ENCODE measurements at places on chromosomes 5 and 9.

GRCh38 chr5:34410411-34411139 lies 245.6 kb upstream of the RAI14 start:
- DNase-seq, result peak; percentile 66

- peak; percentile 14 for DNase-seq
These were observed 53.6 kb downstream of the ASS1 start for GRCh38 chr9:130498298-130498917.

- peak; percentile 68 for DNase-seq
These were observed 212.0 kb downstream of the DEPDC1B start for GRCh38 chr5:60487885-60488442.

- DNase-seq, result no peak
These were observed 31.3 kb downstream of the FGF1 start for GRCh38 chr5:142654578-142655058.

DNA sequence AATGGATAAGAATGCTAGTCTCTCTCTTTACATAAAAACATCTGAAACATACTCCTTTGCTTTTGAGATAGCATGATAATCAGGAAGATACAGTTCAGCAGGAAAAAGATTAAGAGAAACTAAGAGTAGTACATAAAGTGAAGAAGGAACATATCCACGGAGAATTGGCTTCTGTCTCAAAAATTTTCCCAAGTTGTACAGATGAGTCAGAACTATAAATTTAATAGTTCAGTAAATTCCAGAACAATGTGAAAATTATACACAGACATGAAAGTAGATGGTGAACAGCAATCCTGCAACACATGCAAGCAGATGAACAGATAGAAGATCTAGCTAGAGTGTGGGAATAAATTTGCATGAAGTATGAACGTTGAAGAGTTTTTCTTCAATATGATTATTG lies 691.4 kb upstream of the RIOK2 start:
- peak; percentile 36 for DNase-seq

DNA sequence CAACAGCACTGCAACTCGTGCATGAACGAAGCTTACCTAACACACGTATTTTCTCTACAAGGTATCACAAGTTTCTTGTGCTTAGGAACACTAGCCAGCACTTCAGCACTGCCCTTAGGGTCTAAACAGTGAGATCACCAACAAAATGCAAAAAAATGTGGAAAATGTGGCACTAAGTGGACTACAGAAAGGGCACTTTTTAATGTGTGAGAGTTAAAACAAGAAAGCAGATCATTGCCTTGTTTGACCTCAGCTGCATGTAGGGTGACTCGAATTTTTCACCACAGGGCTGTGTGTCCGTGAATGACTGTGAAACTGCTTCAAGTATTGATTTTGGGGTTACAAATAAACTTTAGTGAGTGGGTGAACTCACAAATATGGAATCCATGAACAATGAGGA lies 90.5 kb downstream of the MARCHF3 start:
- DNase-seq, result no peak

GRCh38 chr5:68172314-68172713 lies 43.2 kb upstream of the PIK3R1 start:
- DNase-seq, result no peak

GRCh38 chr5:82635561-82636288 lies 357.6 kb upstream of the RPS23 start:
- peak; percentile 77 for DNase-seq

GRCh38 chr9:133584167-133584558 lies 25.0 kb downstream of the FAM163B start:
- DNase-seq, result no peak

DNA sequence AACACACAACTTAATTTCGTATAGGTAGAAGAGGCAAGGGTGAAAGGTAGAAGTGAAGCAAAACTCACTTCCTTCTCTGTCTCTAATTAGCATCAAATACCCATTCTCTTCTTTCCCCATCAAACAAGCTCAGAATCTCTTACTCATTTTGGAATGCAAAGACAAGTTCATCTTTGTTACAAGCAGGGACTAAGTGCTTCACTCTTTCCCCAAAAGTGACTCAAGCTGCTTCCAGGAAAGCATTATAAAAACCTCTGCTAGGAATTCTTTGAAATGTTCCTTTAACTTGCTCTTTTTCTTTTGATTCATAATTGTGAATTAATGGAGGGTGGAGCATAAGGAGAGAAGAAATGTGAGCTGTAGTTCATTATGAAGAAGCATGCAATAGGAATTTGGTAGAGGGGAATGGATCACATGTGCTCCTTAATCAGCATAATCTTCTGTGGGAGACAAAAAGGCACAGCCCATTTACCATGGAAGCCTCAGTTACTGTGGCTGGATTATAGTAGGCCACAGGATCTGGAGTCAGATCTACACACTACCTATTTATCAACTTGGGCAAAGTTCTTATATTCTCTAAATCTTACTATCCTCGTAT lies 109.5 kb upstream of the DPYSL3 start:
- DNase-seq, result peak; percentile 12

DNA sequence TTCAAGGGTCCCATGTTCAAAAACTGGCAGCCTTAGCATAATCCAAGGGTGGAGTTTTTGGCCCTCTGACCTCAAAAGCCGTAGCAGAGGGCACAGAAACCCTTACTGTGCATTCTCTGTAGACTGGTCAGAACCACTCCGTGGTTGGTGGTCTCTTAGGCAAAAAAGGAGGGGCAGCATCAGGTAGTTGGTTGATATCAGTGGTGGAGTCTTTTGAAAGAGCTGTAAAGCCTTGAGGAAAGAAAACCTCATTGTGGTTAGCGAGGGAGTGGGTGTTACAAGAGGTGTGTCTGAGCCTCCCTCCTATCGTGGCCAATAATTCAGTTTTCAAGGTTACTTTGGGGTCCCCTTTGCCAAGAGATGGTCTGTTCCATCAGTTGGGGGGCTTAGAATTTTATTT lies 40.9 kb downstream of the ARHGEF28 start:
- DNase-seq, result no peak

- no peak for DNase-seq
These were observed 13.0 kb upstream of the DPM2 start for GRCh38 chr9:127950513-127951289.

DNA sequence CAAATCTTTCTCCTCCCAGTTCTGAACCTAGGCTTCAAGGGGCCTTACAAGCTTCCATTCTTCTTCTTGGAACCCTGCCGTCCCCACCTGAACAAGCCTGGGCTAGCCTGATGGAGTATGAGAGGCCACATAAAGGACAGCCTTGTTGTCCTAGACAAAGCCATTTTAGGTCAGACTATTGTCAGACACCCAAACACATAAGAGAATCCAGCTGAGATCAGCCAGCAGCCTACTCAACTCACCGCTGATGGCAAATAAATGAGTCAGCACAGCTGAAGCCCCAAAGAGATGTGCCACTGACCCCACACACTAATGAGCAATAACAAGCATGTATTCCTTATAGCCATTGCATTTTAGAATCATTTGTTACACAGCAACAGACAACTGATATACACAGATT lies 33.8 kb downstream of the SVEP1 start:
- no peak for DNase-seq

DNA sequence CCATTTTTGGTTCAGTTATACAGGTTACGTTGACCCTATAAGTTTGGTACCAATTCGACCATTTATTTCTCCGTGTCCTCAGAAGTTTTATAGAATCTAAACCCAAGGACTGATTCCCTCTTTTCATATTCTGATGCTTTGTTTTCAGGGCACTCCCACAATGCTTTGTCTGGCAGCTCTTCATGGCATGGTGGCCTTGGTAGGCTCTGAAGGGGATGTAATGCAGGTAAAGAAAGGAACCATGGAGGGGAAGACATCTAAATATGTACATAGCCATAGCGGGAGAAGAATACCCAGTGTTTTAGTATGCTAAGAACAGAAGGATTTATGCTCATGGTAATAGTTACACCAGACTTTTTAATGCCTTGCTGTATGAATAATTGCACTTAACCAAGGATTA lies 82.7 kb downstream of the HACD4 start:
- DNase-seq, result no peak

DNA sequence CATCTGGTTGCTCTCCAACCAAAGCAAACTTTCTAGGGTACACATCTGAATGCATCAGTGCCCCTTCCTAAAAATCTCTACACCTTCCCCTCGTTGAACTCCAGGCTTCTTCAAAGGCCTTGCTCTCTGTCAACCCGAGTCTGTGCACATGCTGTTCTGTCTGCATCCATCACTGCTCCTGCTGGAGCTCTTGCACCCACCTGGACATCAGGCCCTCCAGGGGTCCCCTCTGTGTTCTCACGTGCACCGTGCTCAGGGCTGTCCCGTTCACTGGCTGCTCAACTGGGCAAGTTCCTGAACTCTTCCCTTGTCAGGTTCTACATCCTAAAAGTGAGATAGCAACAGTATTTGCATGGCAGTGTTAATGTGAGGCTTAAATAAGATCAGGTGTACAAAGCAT lies 62.7 kb upstream of the ANGPTL2 start:
- no peak for DNase-seq

- no peak for DNase-seq
These were observed 5.4 kb downstream of the NR5A1 start for GRCh38 chr9:124501771-124502320.

DNA sequence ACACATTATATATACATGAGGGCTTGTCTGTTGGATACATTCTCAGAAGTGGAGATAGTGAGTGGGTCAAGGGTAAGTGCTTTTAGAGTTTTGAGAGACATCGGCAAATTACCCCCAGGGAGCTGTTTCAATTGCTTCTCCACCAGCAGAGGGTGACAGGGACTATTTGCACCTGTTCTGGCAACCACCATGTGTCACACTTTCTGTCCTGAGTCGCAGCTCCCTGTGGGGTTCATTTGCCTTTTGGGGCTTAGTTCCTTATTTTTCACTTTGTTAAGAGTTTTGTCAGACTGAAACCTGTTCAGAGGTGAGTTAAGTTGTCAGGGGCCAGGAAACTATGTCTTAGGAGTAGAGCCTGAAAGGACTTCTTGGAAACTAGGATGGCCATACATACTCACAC lies 20.1 kb upstream of the SLC36A1 start:
- no peak for DNase-seq

DNA sequence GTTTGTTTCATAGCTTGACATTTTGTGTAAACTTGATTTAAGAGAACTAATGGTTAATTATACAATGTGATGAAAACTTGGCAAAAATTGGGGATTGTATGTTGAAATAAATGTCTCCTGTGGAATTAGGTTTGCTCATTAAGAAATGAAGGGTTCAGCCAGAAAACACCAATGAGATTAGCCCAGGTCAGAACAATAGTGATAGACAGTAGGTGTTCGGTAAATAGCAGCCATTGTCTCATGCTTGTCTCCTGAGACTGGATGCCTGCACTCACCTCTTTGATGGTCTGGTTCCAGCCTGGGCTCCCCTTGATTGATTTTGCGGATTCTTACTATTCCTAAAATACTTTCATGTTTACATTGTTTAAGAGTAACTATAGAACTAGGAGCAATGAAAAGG lies 135.5 kb downstream of the FBN2 start:
- no peak for DNase-seq

GRCh38 chr9:131358556-131358955 lies 35.3 kb upstream of the PRRC2B start:
- no peak for DNase-seq

- no peak for DNase-seq
These were observed 280.1 kb upstream of the PUM3 start for GRCh38 chr9:3124001-3124400.

GRCh38 chr5:149779124-149779465 lies 49.0 kb downstream of the PPARGC1B start:
- DNase-seq, result no peak

DNA sequence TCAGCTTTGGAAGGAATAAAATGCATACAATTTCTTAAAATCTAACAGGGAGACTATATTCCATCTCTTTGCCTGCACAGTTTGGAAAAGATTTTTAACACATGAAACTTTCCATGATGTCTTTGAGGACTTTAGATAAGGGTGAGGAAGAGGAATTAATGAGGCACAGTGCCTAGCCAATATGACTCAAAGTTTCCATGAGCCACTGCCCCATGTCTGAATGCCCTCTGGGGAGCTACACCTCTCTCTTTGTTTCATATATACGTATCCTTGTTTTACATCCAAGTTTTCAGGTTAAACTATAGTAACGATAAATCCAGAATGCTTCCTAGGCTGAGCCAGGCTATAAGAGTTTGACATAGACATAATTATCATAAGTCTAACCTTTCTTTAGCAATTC lies 349.3 kb upstream of the TLE4 start:
- DNase-seq, result no peak

DNA sequence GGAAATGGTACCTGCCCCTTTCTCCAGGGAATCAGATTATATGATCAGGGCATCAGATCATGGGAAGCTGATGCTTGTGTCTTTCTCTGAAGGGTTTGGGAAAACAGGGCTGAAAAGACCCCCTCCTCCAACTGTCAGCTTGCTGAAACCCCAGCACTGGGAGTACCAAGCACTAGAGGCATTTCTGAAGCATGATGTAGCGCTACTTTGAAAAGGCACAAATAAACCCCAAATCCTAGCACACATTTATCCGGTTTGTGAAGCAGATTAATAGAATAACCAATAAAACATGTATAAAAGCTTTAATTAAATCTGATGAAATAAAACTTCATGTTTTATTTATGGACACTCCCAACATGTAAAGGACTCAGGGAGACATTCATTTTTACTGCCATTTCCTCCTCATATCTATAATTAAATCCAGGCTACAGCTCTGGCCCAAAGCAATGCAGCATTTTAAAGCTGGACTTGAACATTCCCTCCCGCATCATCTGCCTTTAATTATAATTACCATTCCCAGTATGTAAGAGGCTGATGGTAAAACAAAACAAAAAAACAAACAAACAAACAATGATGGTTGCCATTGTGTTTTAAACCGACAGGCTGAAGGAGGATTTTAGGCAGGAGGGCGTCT lies 298.2 kb upstream of the RFX3 start:
- DNase-seq, result peak; percentile 89

DNA sequence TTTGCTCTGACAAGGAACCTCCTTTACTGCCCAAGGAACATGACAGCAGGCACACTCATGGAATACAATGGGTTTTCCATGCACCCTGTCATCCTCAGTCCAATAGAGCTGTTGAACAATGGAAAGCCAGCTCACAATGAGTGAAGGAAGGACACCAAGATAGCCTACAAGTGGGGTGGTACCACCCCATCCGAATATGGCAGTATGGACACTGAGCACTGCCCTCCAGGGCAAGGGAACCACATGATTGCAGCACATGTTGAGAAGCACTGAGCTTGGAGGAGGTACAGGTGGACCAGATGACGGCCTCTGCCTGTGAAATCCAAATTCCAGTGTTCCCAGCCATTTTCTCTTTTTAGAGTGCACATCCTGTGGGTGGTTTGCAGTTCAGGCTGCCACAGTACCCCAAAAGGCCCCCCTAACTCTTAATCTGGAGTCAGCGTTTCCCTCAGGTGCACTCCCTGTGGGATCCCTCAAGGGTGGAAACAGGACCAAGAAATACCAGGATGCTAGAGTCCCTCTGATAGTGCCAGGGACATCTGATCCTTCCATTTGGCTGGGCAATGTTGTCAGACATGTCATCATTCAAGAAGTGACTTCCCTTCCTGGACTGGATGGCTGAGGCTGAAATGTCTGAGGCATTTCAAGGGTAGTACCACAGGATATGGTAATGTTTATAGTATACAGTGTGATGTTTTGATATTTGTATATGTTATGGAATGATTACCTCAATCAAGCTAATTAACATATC lies 48.9 kb downstream of the SMC2 start:
- DNase-seq, result no peak

- DNase-seq, result no peak
These were observed 353.4 kb downstream of the TLE1 start for GRCh38 chr9:81335879-81336421.

GRCh38 chr5:110623874-110624273 lies 102.6 kb downstream of the TMEM232 start:
- DNase-seq, result peak; percentile 61
